ENCODE measurements at places on chromosomes 7 and 10. TPM values are rescaled to one million over a fixed set of nuclear protein-coding genes. Genes with fewer than 3 reads are reported as not detected.
A peak's percentile ranks its signal among the peaks of the same experiment; 100 is the strongest.

Gene SEMA3D
- 2.8 TPM for polyA plus RNA-seq

Gene RGS10
- polyA plus RNA-seq = 87.8 TPM

Gene RHOBTB1
- 5.5 TPM for polyA plus RNA-seq

Gene TRIP6
- polyA plus RNA-seq = 106 TPM

Gene GBX1
- not detected for polyA plus RNA-seq

Gene NUDCD3
- 84.9 TPM for polyA plus RNA-seq

Gene HTR5A
- polyA plus RNA-seq = not detected

- no peak for DNase-seq
- no peaks in the 10 kb centered on the region for H3K4me1 ChIP-seq
- no peak overlapping the region for H3K4me3 ChIP-seq
- no peaks in the 10 kb centered on the region for H3K36me3 ChIP-seq
Observed at GRCh38 chr10:64619102-64619501, 1097.9 kb downstream of the REEP3 start.

DNA sequence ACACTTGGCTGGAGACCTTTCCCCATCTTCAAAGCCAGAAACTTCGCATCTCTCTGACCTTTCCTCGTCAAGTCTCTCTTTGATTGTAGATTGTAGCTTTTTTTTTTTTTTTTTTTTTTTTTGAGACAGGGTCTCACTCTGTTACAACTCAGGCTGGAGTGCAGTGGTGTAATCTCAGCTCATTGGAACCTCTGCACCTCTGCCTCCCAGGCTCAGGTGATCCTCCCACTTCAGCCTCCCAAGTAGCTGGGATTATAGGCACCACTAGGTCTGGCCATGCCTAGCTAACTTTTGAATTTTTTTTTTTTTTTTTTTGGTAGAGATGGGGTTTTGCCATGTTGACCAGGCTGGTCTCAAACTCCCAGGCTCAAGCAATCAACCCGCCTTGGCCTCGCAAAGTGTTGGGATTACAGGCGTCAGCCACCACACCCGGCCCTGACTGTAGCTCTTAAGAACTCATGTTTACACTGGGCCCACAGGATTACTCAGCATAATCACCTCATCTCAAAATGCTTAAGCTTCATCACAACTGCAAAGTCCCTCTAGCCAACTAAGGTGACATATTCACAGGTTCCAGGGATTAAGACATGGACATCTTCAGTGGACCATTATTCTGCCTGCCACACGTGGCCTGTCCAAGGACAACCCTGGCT, 11.7 kb downstream of the POLL start:
- peaks cover 4% of the 10 kb centered on the region for H3K36me3 ChIP-seq
- H3K27ac ChIP-seq = no peak overlapping the region
- no peak for DNase-seq
- H3K4me1 ChIP-seq = no peaks in the 10 kb centered on the region
- H3K4me3 ChIP-seq = no peak overlapping the region
- H3K27me3 ChIP-seq = peaks cover under 1% of the 10 kb centered on the region

DNA sequence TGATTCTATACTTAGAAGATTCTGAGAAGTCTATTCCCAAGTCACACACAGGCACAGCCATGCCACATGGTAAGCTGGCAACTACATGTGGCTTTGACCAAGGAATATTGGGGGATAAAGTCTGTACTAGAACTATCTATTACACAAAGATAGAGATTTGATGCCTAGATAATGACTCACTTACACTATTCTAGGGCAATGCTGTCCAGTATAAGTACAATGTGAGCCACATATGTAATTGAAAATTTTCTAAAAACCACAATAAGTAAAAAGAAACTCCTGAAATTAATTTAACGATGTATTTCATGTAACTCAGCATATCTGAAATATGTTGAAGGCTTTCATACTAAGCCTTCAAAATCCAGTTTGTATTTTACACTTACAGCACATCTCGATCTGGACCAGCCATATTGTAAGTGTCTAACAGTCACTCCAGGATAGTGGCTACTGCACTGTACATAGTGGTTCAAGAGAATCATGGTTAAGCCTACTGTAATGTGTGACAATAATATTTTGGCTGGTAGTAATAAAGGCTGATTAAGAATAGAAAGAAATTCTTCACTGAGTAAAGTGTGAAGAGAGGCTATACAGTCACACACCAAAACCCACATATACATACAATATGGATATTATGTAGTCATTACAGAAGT, 62.8 kb downstream of the RTKN2 start:
- DNase-seq = no peak
- H3K4me1 ChIP-seq = no peaks in the 10 kb centered on the region

GRCh38 chr7:28037220-28038010, 143.2 kb downstream of the JAZF1 start:
- H3K27ac ChIP-seq = peak overlapping the region; percentile 68
- peaks cover 51% of the 10 kb centered on the region for H3K4me1 ChIP-seq
- no peaks in the 10 kb centered on the region for H3K27me3 ChIP-seq
- no peaks in the 10 kb centered on the region for H3K36me3 ChIP-seq

- H3K27me3 ChIP-seq = no peaks in the 10 kb centered on the region
- H3K4me1 ChIP-seq = peaks cover 13% of the 10 kb centered on the region
- H3K4me3 ChIP-seq = peak overlapping the region; percentile 67
- peak overlapping the region; percentile 59 for H3K27ac ChIP-seq
- no peak for DNase-seq
Observed at GRCh38 chr7:1043552-1044188, 676 bp upstream of the GPR146 start.

GRCh38 chr10:97738616-97739015, 1.7 kb downstream of the ZFYVE27 start:
- no peak for DNase-seq
- no peak overlapping the region for H3K4me3 ChIP-seq
- no peaks in the 10 kb centered on the region for H3K27me3 ChIP-seq
- H3K4me1 ChIP-seq = peaks cover 10% of the 10 kb centered on the region
- H3K36me3 ChIP-seq = peaks cover 21% of the 10 kb centered on the region
- H3K27ac ChIP-seq = no peak overlapping the region

Measured in keratinocyte (primary cell).